ENCODE measurements at places on chromosomes 2 and 18.

DNA sequence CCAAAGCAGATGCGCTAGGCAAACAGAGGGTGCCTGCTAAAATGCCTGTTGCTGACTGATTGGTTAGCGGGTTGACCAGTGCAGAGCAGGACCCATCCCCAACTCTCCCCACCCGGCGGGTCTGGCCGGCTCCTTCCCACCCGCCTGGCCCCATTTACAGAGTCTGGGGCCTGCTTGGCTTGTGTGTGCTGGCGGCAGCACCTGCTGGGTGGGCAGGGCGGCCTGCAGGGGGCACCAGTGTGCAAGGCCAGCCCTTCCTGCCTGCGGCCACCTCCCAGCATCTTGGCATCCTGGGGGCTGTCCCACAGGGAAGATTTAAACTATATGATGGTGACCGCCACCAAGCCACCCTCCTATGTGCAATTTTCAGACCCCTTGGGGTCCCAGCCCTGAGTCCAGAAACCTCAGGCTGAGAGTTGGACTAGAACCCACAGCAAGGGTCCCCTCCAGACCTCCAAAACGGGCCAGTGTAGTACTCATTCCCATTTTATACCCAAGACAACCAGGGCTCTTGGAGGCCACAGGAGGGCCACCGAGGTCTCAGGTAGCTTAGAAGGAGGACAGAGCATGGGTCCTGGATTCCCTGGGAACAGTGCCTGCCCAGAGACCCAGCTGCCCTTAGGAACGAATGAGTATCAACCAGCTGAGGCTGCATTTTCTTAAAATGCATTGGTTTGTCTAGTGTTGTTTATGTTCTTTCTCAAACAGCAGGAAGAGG lies 173.6 kb downstream of the SMAD7 start:
- DNase-seq: peak; percentile 58

GRCh38 chr2:1642066-1642861 lies 102.1 kb downstream of the PXDN start:
- no peak for DNase-seq

- no peak for DNase-seq
Observed at GRCh38 chr2:21422050-21422449, 298.3 kb downstream of the TDRD15 start.

GRCh38 chr2:80238692-80239469 lies 65.7 kb downstream of the LRRTM1 start:
- no peak for DNase-seq

DNA sequence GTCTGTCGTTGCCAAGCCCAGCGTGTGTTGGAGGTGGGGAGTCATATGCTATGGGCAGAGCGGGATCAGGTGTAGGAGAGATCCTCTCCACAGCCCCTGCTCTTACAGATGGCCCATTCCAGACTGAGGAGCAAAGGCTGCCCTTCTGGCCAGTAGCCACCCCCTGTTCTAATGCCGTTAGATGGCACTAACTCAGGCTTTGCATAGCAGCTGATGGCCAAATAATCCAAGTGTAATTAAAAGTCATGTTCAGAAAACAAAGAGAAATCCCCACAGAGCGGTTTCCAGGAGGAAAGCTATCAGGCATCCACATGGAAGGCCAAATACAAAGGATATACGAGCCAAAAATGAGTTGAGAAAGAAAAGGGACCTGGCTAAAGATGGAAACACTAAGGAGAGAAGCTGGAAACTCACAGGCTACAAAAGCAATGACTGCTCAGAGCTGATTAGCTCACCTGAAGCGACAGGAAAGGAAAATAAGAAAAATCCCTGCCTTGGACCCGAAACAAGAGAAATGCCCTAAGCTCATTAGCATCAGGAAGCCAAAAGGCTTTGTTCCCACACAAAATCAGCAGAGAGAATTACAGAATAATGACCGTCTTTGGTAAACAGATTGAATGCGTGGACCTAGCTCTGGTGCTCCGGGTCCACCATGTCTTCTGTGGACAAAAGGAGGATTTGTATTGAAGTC lies 1002.4 kb upstream of the KLHL29 start:
- no peak for DNase-seq

GRCh38 chr2:99488539-99489062 lies 1.2 kb downstream of the REV1 start:
- no peak for DNase-seq

GRCh38 chr18:35376393-35376741 lies 770 bp downstream of the ZNF396 start:
- no peak for DNase-seq

DNA sequence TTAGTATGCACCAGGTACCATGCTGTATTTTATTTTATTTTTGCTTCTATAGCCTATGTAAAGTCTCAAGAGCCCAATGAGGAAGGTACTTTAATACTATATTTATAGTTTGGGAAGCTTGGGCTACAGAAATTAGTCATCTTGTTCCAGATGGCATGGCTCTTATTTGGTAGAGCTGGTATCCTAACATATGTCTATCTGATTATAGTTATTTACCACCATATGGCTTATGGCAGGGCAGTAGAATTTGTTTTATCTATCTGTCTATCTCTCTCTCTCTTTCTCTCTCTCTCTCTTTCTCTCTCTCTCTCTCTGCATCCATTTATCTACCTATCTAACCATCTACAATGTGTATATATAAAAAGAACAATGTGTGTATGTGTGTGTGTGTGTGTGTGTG lies 1293.7 kb upstream of the SLC39A10 start:
- no peak for DNase-seq

GRCh38 chr18:3664563-3665178 lies 214.7 kb downstream of the TGIF1 start:
- DNase-seq: no peak

DNA sequence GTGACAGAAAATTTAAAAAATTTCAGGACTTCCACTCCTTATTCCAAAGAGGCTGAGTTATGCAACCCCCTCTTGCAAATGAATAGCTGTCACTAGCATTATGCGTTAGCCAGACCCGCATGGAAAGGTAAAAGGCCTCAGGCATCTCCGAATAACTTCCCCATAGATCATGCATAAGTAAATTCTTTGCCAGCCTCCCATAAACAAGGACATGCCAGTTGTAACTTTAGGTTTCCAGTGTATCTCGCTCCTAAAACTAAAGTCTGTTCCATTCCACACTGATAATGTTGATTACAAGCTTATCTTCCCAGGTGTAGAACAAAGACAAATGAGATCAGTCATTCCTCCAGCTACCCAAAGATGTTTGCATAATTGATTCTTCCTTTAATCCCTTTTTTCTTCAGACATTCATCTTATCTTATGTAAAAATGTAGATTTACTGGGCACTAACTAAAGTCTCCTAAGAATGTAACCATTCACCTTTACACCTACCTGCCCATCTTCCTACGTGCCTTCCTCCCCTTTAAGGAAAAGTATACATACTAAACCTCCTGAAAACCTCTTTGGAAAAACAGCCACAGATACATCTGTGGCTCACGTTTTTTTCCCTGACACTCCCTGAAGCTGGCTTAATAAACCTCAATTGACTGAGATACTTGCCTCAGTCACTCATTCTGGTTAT lies 13.6 kb upstream of the NFU1 start:
- DNase-seq: no peak

- no peak for DNase-seq
Observed at GRCh38 chr18:10526561-10526949, 728 bp downstream of the NAPG start.

- DNase-seq: no peak
Observed at GRCh38 chr2:127584047-127584446, 48.6 kb downstream of the MYO7B start.

DNA sequence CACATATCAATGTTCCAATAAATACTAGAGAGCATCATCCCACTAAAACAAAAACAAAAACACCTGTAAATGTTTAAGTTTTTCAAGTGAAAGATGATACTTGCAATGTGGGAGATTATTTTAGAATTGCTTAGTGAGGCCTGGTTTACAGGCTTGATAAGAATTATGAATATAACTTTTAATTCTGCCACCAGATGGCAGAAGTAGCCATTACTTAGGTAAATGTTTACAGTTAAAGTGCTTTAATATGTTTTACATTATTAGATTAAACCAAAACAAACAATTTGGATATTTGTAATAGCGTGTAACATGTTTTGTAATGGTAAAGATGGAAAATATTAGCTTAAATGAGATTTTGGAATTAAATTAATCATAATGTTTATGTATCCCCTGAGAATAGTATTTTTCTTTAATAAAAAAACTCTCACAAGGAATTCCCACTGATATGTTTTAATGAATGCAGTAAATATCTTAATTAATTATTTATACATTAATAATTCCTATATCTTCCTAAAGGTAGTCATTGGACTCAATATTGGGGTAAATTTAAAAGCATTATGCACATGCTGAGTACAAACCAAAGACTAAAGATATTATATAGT lies 522.0 kb downstream of the SPAG16 start:
- DNase-seq: no peak
